ENCODE measurements at places on chromosomes 13 and 19.

DNA sequence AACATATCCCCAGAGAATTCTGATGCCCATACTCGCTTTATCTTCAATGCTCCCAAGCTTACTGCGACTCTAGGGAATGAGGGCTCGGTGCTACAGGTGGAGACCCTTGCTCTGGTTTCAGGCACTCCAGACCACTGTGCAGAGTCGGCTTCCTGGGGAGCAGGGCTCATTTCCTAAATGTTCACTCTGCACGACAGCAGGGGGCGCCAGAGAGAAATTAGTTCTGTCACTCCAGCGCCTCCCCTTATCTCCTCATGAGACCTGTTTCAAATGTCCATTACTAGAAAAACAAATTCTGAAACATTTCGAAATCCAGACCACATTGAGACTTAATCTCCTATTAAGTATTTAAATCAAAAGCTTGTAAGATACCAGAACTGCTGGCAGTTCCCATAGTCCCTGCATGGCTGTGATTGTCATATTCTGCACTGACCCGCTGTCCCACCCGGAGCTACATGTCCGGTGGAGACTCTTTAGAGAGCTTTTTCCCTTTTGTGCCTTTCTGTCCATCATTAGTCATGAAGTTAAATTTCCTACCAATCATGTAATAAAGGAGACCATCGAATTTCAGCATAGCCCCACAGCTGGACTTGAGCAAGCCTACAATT is 22.4 kb downstream of the EPSTI1 start:
- DNase-seq: peak; percentile 47

DNA sequence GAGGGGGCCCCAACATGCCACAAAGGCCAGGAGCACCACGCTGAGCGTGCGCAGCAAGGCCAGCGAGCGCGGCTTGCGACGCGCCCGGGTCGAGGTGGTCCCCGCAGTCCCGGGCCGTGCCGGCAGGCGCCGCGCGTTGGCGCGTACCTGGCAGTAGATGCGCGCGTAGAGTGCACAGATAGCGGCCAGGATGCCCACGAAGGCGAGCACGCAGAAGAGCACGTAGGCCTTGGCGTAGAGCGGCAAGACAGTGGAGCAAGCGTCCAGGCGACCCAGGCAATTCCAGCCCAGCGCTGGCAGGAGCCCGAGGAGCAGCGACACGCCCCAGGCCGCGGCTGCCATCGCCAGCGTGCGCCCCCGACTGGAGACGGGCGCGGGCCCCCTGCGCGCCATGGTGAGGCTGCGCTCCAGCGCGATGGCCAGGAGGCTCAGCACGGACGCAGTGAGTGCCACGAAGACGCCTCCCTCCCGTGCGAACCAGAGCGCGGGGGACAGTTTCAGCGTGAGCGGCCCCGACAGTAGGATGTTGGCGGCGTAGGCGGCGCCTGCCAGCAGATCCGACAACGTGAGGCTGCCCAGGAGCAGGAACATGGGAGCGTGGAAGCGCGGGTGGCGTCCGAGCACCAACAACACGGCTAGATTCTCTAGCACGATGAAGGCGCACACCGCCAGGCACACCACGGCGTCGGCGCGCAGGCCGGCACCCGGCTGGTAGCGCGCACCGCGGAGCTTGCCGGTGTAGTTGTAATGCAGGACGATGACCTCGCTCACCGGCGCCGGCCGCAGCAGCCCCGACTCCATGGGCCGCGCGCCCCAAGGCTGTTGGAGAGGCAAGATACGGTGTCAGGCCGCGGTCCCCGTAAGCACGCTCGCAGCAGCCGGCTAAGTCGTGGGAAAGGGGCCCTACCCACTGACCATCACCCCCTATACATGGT is 2.8 kb downstream of the S1PR5 start:
- DNase-seq: no peak

- no peak for DNase-seq
These were observed 50.9 kb downstream of the AKAP11 start for GRCh38 chr13:42322806-42323205.

- no peak for DNase-seq
These were observed 14.6 kb downstream of the PLD3 start for GRCh38 chr19:40363069-40363468.

GRCh38 chr19:38047049-38047438 is 140.0 kb downstream of the SIPA1L3 start:
- no peak for DNase-seq

DNA sequence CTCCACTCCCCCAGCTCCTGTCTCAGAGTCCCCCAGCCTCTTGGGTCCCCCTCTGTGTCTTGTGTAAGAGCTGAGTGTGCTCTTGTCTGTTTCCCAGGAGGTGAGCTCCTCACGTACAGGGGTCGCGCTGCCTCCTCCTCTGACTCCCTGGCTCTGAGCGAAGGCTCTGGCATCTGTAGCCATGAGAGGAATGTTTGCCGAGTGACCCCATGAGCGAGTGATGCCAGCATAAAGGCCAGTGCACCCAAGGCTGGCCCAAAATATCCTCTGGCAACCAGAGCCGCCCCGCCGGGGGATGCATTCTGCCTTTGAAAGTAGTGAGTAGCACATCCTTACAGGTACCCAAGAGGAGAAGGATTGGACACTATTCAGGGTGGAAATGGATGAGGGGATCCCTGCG is 26.2 kb upstream of the C19orf12 start:
- no peak for DNase-seq

DNA sequence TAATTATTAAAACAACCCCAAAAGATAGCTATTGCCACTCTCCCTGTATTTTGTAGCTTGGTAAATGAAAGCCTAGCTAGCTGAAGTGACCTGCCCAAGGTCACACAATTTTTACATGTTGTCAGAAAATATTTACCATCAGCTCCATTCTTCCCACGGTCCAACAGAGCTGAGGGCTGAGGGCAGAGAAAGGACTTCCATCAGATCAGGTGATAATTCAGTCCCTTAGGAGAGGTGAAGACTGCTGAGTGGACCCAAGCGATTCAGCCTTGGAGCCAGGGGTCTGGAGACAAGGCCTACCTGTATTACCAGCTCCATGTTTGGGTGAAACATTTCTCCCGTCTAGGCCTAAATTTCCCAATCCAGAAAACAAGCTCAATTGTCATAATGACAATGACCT is 149.5 kb upstream of the TSHZ3 start:
- no peak for DNase-seq

DNA sequence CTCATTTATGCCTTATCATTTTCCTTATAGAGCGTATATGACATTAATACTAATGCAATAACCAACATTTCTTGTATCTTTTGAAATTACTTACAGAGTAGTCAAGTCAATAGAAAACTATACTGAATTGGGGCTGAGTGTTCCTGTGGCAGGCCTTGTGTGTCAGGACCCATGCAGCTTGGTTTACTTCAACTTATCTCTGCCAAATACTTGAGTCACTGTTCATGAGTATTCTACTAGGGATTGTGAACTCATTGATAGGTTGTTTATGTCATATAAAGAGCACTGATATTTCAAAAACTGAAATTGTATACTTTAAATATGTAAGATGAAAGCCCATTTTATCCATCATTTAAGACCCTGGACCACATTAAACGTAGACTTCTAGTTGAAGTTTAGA is 688.6 kb upstream of the SLITRK1 start:
- no peak for DNase-seq

GRCh38 chr19:47608969-47609905 is at the start of gene BICRA:
Gene BICRA, plus strand, starts transcription at chr19:47609134. Its CDS starts 64,441 bp downstream, at chr19:47673575.
- peak; percentile 66 for DNase-seq

GRCh38 chr13:52010890-52011631 is at the start of gene ATP7B:
Gene ATP7B, minus strand, starts transcription at chr13:52011450. Its CDS starts 113 bp downstream, at chr13:52011337.
- DNase-seq: no peak

DNA sequence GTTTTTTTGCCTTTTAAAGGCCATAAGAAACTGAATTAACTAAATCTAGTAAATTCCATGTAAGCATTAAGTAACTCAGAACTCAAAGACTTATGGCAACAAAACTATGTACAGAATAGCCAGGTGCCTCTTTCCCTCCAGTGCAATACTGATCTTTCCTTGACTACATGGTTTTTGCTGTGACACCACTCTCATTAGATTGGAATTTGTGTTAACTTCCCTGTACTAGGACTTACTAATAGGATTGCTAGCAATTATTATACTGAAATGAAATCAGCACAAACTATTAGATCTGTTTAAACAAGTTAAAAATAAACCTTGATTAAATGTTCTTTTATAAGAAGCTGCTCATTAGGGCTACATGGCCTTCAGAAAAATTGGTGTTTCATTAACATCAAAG is 96.3 kb downstream of the DACH1 start:
- DNase-seq: no peak

DNA sequence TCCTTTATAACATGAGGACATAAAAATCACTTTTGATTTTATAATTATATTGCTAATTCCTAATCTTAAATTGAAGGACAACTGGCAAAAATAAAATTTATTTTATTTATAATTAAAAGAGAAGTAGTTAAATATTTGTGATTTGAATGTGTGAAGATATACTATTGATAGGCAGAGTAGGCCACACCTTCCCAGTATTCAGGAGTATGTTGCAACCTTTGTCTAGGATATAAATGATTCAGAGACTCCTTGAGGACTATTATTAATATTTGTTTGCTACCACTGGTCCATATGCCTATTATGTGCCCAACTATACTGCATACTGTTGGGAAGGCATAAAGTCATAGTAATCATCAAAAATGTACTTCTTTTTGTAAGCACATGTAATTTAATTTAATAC is 94.2 kb downstream of the CDADC1 start:
- DNase-seq: no peak

DNA sequence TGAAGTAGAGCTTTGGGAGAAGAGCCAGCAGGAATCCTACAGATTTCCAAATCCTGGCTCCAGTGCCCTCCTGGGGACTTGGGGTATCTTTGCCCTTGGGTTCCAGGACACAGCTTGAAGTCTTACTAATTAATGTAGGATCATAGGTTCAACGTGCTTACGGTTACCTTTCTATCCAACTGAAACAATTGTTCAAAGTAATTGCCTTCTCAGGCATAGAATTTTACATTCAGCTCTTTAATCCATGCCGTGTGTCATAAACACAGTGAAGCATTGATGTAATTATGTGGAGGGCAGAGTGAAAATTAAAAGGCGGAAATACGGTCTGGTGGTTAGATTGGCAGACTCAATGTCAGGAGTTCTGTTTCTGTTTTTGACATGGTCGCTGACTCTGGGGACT is 170.4 kb downstream of the COG6 start:
- no peak for DNase-seq

DNA sequence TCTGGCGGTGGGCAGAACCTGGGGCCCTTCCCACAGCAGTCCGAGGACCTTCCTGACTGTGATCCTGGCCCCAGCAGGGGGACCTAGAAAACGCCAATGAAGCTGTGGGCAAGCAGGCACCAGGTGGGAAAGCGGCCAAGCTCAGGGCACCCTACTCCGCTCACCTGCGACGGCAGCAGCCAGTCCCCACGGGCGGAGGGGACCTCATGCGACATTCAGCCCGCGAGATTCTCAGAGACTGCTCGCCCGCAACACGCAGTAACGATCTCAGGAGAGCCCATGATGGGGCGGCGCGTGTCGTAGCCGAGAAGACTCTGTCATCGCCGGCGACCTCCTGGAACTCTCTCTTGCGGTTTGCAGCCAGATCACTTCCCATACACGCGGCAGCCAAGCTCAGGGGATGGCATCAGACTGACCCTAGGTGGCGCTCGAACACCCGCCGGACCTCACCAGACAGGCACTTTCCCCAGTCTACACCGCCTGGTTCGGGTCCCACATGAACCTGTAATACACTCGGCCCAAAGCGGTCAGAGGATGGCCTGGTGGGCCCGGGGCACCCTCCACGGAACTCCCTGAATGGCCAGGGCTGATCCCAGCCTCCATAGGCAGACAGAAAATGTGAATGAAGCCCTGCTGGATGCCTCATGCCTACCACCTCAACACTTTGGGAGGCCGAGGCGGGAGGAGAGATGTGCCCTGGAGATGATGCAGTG is 26.5 kb downstream of the MAN2B1 start:
- peak; percentile 72 for DNase-seq

GRCh38 chr13:106772006-106772601 is 204.2 kb upstream of the ARGLU1 start:
- no peak for DNase-seq

- DNase-seq: no peak
These were observed 79.4 kb downstream of the ZIC5 start for GRCh38 chr13:99892196-99892613.

DNA sequence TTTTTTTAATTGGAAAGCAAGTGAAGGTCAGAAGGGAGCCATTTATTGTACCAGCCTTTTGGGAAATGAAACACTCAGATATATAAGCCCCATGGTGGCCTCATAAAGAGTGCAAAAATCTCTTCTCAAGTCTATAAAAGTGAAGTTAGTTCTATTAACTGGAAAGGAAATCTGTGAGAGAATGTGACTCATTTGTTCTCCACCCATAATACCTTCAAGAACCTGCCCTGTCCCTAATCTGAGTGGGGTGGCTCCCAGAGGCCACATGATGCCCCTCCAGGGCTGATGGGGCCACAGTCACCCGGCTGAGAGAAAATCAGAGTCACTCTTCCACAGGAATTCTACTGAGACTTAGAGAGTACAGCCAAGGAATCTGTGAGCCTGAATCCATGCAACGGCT is 65.8 kb upstream of the SERP2 start:
- no peak for DNase-seq

DNA sequence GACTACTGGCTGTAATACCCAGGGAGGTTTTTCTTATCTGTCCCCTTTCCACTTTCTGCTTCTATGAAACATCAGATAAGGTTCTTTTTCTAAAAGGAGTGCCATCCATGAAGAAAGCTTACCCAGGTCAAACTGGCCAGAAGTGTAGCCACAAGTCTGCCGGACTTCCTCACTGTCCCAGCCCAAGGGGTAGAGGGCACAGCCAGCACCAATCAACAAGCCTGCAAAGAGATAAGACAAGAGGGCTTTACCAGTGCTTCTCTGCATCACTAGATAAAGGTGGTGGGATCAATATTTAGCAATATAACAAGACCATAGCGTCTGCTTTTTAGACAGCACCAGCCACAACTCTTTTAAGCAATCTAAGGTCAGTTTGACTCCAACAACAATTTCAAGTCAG is 224.7 kb downstream of the LHFPL6 start:
- no peak for DNase-seq

DNA sequence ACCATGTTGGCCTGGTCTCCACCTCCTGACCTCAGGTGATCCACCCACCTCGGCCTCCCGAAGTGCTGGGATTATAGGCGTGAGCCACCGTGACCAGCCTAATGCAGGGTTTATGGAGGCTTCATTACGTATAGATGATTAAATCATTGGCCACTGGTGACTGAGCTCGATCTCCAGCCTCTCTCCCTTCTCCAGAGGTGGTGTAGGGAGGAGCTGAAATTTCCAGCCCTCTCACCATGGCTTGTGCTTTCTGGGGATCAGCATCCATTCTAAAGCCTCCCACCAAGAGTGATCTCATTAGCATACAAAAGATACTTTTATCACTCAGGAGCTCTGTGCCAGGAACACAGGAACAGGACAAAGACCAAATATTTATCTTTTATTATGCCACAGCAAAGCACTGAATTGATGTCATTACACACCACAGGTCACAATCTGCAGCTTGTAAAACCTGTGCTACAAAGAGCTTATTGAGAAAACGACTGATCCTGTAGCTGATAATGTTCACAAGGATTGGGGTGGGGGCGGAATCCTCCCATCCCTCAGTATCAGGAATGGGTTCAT is 32.4 kb downstream of the RHPN2 start:
- DNase-seq: no peak

Measured in tibial nerve (tissue), 4 donors.